ENCODE measurements at places on chromosomes 11 and 22.

GRCh38 chr11:70761094-70761907 is 363.0 kb downstream of the CTTN start:
- DNase-seq = no peak

DNA sequence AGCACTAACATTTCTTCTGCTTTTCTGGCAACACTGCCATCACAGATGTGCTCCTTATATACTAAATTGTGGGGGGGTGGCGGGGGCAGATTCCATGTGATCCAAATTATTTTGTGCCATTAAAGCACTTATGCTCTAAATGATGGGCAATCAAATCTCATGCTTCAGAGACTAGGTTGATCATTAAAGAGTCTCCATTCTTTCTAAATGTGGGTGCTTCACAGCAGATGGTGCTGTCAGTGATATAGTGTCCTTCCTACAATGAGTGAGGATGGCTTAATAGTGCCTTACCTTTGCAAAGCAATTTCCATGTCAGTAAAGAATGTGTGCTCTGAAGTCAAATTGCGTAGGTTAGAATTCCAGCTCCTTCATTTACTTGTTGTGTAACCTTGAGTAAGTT is 589.8 kb downstream of the ETS1 start:
- no peak for DNase-seq

- DNase-seq = no peak
Observed at GRCh38 chr11:108886660-108887009, 221.8 kb downstream of the DDX10 start.

DNA sequence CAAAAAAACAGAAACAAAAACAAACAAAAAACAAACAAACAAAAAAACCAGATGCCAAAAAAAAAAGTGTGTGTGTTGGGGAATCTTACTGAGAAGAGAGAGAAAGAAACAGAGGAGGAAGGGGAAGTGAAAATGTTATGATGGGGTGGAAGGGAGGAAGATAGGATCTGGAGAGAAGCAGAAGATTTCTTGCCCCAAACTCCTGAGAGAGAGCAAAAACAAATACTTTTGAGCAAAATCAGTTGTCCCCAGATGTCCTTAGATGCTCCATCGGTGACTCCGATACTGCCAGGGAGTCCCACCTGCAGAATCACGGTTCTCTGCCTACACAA is 19.9 kb upstream of the GRAMD1B start:
- no peak for DNase-seq

DNA sequence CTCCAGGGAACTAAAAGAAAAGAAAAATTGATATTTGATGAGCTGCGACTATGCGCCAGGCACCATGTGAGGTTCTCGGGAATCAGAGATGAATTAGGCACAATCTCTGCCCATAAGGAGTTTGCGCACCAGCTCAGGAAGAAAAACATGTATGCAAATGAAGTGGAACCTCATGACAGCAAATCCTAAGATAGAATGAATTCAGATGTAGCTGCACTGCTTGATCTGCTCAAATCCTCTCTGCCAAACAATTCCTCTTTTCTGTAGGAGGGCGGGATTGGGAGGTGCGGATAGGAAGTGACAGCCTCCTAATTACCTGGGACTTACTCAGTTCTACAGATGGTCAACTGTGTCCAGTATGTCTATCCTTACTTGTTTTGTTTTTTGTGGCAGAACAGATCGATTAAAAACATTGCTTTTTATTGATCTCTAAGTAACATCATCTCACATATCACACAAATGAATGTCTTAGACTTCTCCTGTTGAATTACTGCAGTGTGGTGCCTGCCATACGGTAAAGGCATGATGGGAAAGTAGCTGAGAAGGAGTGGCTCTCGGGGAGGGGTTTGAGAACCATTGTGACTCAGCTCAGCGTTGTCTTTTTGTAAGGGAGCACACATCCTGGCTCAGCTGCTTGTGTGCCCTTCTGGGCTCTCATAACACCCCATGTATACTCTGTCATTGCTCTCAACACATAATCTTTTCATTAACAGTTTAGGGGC is 13.9 kb downstream of the CRTAM start:
- DNase-seq = no peak

GRCh38 chr11:107076832-107077231 is 58.6 kb upstream of the GUCY1A2 start:
- no peak for DNase-seq

GRCh38 chr22:32255726-32256125 is 579 bp upstream of the SLC5A4 start:
- DNase-seq = no peak

DNA sequence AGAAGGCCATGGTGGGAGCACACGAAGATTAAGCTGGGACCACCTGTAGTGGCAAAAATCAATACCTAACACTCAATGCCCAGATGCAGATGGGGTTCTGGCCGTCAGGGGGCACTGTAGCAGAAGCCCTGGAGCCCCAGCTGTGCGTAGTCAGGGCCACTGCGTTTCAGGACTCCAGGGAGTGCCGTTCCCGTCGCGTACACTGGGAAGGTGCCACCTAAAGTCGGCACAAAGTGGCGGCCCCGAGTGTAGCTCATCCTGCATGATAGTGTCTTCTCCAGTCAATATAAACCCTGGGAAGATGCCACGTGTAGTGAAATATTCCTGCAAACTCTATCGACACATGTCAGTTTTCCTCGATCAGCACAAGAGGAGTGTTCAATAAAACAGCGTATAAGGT is 123.8 kb upstream of the NTM start:
- DNase-seq = peak; percentile 49

- no peak for DNase-seq
Observed at GRCh38 chr11:113189909-113190667, 124.3 kb upstream of the TTC12 start.

- no peak for DNase-seq
Observed at GRCh38 chr11:69807106-69807815, 12.0 kb downstream of the FGF3 start.
